ENCODE measurements at places on chromosomes 4 and X.

DNA sequence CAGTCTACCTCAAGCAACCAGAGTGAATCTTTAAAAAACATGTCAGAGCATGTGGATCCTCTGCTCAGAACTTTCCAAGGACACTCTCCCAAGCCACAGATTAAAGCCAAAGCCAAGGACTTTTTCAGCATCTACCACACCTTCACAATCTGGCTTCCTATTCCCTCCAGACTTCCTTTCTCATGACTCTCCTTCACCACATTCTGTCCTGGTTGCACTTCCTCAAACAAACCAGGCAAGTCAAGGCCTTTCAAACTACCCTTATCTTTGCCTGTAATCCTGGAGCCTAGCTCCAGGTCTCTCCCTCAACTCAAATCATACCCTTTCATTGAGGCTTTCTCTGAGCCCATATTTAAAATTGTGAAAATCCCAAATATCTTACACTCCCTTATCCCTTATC, 191.6 kb upstream of the GALNTL6 start:
- DNase-seq, result no peak

DNA sequence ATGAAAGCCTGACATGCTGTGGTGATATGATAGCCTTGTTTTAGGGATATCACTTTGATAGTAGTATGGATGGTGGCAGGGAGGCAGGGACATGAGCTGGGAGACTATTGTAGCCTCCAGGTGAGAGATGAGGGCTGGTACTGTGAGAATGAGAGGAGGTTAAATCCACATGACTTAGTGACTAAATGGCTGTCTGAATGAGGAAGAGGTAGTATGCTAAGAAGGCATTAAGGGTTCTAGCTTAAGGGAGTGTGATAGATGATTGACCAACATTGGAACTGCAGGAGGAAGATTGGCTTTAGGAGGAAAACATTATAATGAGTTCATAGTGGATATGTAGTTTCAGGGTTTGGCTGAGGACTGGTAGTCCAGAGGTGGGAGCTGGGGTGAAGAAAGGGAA, 195.0 kb upstream of the ANK2 start:
- DNase-seq, result no peak

DNA sequence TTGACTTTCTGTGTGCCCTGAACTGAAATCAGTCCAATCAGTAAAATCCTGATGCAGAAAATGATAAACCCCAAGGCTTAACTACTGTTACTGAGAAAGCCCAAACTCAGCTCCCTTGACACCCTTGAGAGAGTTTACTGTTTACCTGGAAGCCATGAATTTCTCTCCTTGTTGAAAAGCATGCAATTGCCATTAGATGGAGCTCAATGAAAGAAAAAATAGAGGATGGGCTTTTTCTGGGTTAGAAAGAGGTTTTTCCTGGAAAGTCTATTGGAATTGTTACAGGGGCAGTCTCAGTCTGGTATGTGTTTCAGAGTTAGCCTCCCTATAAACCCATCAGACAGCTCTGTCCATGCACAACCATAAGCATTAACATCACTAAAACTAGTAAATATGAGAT, 66.4 kb upstream of the C4orf54 start:
- no peak for DNase-seq

DNA sequence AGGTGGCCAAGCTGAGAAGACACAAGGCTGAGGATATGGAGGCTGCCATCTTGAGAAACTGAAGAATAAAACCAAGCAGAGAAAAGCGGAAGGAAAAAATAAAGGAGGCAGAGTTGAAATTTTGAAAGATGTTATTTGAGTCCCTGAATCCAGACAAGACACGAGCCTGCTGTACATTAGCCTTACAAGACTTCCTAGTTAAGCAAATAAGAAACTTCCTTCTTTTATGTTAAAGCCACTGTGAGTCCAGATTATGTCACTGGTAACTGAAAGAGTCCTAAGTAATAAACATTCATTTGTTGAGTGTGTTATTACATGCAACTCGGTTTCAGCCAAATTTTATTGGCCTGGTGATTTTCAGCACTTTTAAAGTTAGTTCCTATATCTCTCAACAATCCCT, 30.4 kb downstream of the DRD5 start:
- no peak for DNase-seq

DNA sequence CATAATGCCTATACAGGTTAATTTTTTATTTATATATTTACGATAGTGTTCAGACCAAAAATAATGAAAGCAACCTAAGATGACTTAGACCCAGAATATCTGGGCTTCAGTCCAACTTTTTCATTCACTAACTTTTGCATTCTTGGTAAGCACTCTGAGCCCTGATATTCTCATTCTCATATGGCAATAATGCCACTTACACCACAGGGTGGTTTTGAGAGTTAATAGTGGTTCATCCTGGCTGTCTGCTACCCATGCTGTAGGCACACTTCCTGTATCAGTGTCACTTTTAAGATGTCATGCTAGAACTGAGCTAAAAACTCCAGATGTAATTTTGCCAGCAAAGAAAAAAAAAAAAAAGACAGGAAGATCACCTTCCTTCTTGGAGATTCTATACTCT, 508.7 kb upstream of the FMR1 start:
- no peak for DNase-seq

DNA sequence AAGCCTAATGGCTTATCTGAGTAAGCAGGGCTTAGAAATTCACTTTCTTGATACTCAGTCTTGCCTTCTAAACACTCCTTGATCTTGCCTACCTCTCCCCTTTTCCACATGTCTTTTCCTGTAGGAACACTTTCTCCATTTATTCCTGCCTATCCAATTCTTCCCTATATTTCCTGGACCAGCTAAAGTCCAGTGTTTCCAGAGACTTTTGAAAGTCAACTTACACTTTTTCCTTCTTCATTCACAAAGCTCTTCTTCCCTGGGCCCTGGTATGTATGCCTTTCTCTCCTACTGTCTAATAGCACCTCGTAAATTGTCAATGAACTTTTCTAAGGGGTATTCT, 20.6 kb downstream of the VSIG4 start:
- DNase-seq, result no peak

DNA sequence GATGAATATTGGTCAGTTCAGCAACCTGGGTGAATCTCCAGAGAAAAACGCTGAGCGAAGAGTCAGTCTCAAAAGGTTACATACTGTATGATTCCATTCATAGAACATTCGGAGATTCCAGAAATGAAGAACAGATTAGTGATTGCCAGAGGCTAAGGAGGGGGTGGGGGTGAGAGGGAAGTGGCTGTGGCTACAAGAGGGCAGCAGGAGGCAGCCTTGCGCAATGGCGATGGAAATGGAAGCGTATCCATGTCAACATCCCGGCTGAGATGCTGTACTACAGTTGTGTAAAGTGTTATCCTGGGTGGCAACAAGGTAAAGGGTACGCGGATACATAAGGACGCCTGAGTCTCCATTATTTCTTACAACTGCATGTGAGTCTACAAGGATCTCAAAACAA, 18.0 kb downstream of the LYAR start:
- no peak for DNase-seq

DNA sequence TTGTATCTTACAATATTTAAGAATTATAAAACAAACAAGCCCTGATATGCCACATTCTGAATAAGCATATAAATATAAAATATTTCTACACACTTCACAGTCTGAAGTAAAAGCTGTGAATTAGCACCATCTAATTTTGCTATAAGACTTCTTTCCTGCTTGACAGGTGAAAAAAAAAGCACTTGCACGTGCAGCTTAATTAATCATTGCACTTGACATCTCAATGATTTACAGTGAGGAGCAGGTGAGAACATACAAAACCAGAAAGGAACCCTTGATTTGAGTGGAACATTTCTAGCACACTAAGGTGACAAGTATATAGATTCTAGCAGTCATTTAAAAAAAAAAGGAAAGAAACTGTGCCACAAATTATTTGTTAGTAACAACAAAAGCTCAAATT, 47.9 kb downstream of the CHIC2 start:
- DNase-seq, result no peak

- no peak for DNase-seq
These were observed 67.9 kb upstream of the CAPN6 start for GRCh38 chrX:111338095-111338698.

DNA sequence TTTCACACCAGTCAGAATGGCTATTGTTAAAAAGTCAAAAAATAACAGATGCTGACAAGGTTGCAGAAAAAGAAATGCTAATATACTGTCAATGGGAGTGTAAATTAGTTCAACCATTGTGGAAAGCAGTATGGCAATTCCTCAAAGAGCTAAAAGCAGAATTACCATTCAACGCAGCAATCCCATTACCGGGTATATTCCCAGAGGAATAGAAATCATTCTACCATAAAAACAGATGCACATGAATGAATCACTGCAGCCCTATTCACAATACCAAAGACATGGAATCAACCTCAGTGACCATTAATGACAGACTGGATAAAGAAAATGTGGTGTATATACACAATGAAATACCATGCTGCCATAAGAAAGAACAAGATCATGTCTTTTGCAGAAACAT, 243.0 kb downstream of the STPG2 start:
- DNase-seq, result no peak

DNA sequence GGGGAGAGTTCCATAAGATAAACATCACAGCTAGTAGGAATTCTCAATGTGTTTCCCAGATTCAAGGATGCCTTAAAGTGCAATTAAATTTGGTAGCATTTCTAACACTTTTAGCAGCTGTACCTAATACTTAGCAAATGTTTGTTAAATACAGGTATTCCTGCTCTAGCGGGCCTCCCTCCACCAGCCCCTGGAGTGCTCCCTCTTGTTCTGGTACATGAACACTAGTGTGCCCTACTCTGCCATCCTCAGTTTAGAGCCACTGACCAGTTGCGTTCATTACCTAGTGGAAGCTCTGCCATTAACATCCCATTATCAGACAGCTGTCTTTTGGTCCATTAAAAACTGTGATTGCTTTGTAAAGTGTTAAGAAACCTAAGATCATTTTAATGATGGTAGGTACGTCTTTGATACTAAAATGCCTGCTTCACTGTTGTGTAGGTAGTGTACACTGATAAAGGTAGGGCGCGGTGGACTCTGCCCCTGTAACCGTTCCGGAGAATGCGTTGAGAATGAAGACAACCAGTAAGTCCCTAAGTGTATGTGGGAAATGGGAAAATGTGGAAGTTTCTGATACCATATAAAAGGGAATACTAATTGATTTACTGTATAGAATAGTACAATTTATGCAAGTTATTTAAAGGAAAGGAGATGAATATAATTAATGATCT, 21.7 kb downstream of the KIAA0232 start:
- DNase-seq, result no peak

DNA sequence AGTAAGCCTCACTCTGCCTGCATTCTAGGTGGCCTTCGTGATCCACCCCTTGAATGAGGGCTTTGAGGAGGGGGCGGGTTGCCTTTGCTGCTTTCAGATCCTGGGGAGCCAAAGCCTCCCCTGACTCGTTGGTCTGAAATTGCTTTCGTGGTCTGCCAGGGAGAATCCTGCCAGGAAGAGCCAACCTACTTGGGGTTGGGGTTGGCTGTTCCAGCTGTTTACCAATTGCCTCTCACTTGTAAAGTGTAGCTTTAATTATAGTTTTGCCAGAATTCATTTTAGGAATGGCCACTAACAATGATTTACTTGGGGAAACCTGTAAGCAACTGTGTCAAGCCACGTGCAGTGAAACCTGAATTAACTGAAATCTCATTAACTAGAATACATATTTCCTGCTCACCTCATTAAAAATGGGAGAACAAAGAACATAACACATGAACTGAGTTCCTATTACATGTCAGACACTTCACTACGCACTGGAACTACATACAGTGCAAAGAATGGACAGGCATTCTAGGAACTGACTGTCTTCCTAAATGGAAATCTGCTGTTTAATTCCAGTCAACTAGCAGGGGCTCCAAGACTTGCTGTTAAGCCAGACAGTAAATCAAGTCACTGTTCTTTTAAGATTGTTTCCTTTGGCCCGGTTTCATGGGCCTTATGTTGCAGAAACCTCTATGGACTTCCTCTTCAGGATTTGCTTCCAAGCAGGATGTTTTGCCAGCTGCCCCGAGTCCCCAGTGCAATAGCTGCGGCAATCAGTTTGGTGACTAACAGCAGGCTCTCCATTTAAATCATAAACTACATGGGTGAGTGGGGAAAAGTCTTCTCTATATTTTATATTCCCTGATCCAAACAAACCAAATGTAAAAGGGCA, 16.4 kb upstream of the NKRF start:
- no peak for DNase-seq

GRCh38 chr4:56410247-56411062, 23.2 kb upstream of the AASDH start:
- no peak for DNase-seq

- no peak for DNase-seq
These were observed 695.7 kb upstream of the GALNTL6 start for GRCh38 chr4:171117457-171117856.

DNA sequence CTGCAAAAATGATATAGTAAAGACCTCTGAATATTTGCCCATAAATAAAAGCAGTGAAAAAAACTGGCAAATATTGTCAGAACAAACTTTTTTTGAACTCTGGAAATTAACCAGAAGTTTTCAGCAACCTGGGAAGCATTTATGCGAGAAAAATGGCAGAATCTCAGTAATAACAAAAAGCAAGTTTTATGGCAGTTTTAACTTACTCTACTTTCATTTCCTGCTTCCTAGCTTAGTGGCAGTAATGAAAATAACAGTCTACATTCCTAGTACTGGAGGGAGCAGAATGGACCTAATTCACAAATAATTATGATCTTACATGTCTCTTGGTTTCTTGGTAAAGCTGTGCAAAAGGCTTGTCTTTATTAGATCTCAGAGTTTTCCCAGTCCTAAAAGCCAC, 460.1 kb downstream of the NAF1 start:
- DNase-seq, result no peak

- DNase-seq, result no peak
These were observed 232.7 kb upstream of the GATB start for GRCh38 chr4:151993521-151993920.

DNA sequence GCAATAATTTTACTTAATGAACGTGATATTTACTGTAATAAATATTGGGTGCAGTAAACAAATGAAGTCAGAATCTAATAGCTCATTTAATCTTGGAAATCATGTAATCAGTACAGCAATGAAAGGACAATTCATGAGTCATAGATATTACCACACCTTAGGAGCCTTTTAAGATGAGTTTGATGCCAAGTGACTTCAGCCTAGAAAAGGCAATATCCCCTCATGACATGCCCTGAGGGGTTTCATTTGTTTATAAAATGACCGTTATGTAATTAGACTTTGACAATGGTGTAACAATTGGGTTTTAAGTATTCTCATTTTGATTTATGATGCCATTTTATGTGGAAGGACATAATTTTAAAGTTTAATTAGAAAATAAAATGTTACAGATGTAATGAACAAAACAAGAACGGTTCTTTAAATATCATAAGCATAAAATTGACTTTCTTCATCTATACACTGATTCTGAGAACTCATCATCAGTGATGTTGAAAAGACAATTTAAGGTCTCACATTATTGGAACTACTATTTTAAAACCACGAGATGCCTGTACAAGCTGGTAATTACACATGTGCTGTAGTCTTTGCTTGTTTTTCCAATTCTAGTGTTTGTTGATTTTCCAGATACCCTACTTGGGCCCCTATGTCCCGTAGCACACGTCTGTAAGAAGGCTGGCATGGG, 5.0 kb downstream of the FGF2 start:
- DNase-seq, result no peak

- no peak for DNase-seq
These were observed 334.9 kb downstream of the OPHN1 start for GRCh38 chrX:68098431-68098830.

Measured in stimulated activated CD8-positive, alpha-beta memory T cell treated with anti-CD3 and anti-CD28 coated beads, Interleukin-4, amount 100 ng/mL, for 4 hours (primary cell).